ENCODE measurements at places on chromosomes 13 and 19. TPM values are rescaled to one million over a fixed set of nuclear protein-coding genes. Genes with fewer than 3 reads are reported as not detected.

The C13orf46 gene
- 0.09 TPM for total RNA-seq

The ZNF682 gene
- 4.8 TPM for total RNA-seq

The GIPR gene
- 0.09 TPM for total RNA-seq

The ZSCAN4 gene
- total RNA-seq = not detected

The RFXAP gene
- total RNA-seq = 2.2 TPM

The ZNF559 gene
- 29.3 TPM for total RNA-seq

The ZNF320 gene
- 14.8 TPM for total RNA-seq

The PSG2 gene
- total RNA-seq = 0.62 TPM

The CRB3 gene
- not detected for total RNA-seq

The B3GNT3 gene
- total RNA-seq = 0.04 TPM

The ZNF317 gene
- 22.9 TPM for total RNA-seq

The TMEM59L gene
- 3.9 TPM for total RNA-seq

The MARCHF2 gene
- total RNA-seq = 19.7 TPM

The CD70 gene
- total RNA-seq = 1.4 TPM

The ZNF841 gene
- 18.1 TPM for total RNA-seq

The THSD8 gene
- 5.1 TPM for total RNA-seq

The ACER1 gene
- total RNA-seq = not detected

The NCAN gene
- total RNA-seq = 0.22 TPM

The MATK gene
- 0.62 TPM for total RNA-seq

The PCP2 gene
- not detected for total RNA-seq

The MISP3 gene
- 0.62 TPM for total RNA-seq

The SIGLEC8 gene
- total RNA-seq = 0.04 TPM

The ZFR2 gene
- under 0.01 TPM for total RNA-seq

The NLRP9 gene
- not detected for total RNA-seq

The PPP1R15A gene
- total RNA-seq = 32.2 TPM

The MUC16 gene
- total RNA-seq = not detected

The EBPL gene
- total RNA-seq = 26.1 TPM

The CGB1 gene
- total RNA-seq = not detected

The CYP2F1 gene
- not detected for total RNA-seq

The CHST8 gene
- total RNA-seq = 0.22 TPM

All from muscle of leg (tissue), 16 donors.